ENCODE measurements at places on chromosomes 7 and 10.

- no peak for DNase-seq
Observed at GRCh38 chr10:120392671-120393079, 64.4 kb upstream of the PLPP4 start.

GRCh38 chr7:156892081-156892800 is 742 bp downstream of the LMBR1 start:
- no peak for DNase-seq

- no peak for DNase-seq
Observed at GRCh38 chr7:116377721-116378120, 121.8 kb upstream of the CAV2 start.

DNA sequence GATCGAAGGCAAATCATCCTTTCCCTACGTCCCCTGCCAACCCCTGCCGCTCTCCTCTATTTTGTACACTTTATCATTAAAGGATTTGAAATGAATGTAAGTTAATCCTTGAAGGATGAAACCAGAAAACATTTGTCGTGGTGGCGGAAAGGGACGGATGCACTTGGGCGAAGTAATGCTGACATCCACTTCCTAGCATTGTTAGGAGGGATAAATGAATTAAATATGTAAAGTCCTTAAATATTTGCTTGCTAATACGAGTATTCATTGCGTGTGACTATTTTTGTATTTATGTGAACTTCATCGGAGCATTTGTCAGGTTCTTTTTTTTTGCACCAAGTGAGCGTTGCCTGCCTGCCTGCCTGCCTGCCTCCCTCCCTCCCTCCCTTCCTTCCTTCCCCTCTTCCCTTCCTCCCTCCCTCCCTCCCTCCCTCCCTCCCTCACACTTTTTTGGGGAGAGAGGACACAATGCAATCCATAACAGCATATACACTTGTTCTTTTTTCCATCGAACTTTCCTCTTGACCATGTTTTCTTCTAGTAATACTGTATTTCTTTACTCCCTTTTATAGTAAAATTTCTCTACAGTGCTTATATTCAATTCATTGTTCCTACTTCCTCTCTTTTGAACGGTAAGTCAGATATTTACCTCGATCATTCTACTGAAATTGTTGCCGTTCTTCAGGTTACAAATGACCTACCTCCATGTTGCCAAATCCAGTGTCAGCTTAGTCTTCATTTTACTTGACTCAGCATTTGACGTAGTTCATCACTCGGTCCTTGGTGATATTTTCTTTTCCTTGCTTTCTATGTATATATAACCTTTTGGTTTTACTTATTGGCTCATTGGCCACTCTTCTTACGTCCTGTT is 831 bp downstream of the CCDC7 start:
- peak; percentile 67 for DNase-seq

DNA sequence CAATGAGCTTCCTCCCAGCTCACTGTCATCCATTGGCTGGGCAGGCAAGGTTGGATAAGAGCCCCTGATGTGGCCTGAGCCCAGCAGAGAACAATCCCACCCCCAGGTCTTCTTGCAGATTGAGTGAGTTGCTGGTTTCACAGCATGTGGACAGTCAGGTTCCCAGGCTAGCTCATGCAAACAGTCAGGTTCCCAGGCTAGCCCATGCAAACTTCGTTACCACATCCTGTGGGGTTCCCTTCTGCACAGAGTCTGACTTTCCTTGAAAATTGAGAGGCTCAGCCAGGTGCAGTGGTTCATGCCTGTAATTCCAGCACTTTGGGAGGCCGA is 67.1 kb downstream of the TMEM130 start:
- DNase-seq: no peak

- no peak for DNase-seq
Observed at GRCh38 chr10:110629680-110630191, 14.4 kb upstream of the RBM20 start.

Measured in NCI-H1694 treated with DMSO at 0.1 percent for 48 hours (cell line).